CD4-positive, CD25-positive, alpha-beta regulatory T cell (primary cell): ENCODE measurements at places on chromosomes 13 and 19. TPM values are rescaled to one million over a fixed set of nuclear protein-coding genes. Genes with fewer than 3 reads are reported as not detected.

The ZGLP1 gene
- polyA plus RNA-seq: 0.32 TPM

The ZNF578 gene
- polyA plus RNA-seq: 2.5 TPM

The SYNGR4 gene
- polyA plus RNA-seq: not detected

The ELAVL3 gene
- polyA plus RNA-seq: not detected

The PROZ gene
- polyA plus RNA-seq: 0.15 TPM

The ZNF471 gene
- polyA plus RNA-seq: 0.30 TPM

The NKG7 gene
- polyA plus RNA-seq: 3.1 TPM

The VSTM2B gene
- not detected for polyA plus RNA-seq

The SLC25A41 gene
- not detected for polyA plus RNA-seq

The SBK3 gene
- not detected for polyA plus RNA-seq

The POMP gene
- 133 TPM for polyA plus RNA-seq
